Diencephalon (tissue), 1 donor: ENCODE measurements at places on chromosomes 3 and 15. TPM values are rescaled to one million over a fixed set of nuclear protein-coding genes. Genes with fewer than 3 reads are reported as not detected.

The FRMD4B gene
- 30.7 TPM for total RNA-seq

The GOLGA6A gene
- 0.23 TPM for total RNA-seq

The HDGFL3 gene
- total RNA-seq = 111 TPM

The STRC gene
- total RNA-seq = 0.92 TPM

The ULK3 gene
- 47.5 TPM for total RNA-seq

The SATB1 gene
- total RNA-seq = 44.5 TPM

The AP3B2 gene
- 65.0 TPM for total RNA-seq

The DHFR2 gene
- total RNA-seq = 7.6 TPM

The TLR9 gene
- under 0.01 TPM for total RNA-seq

The ERC2 gene
- 126 TPM for total RNA-seq

The JMJD7 gene
- total RNA-seq = not detected
